Progenitor cell of endocrine pancreas (in vitro differentiated cells): ENCODE measurements at places on chromosomes 7 and 10.

- DNase-seq, result no peak
Measured at GRCh38 chr10:35042783-35043182, 47.4 kb downstream of the CUL2 start.

GRCh38 chr10:104577861-104578521 is 63.1 kb upstream of the SORCS3 start:
- DNase-seq, result no peak

DNA sequence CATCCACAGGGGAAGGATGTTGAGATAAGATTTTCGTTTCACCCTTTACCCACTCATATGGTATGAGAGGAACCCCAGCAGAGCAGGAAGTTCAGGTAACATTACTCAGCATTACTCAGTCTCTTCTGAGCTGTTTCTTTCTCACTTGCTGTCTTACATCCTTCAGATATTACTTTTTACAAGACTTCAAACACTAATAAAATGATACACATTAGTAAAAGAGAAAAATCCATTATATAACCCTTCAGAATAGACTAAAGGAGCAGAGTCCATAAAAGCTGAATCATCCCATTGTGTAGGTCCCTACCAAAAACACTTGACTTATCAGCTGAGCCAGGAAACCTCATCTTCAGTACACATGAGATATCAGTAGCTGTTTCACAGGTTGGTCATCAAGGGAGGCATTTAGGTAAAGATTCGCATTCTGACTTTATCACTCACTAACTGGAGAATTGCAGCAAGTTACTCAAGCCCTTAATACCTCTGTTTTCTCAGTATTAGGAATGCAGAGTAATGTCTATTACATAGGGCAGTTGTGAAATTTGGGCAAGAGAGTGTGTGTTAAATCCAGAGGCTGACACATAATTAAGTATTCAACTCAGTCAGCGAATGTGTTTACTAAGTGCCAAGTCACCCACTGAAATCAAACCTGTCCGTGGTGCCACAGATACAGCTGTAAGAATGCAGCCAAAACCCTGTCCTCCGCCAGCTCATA is 44.7 kb downstream of the KLF6 start:
- no peak for DNase-seq

DNA sequence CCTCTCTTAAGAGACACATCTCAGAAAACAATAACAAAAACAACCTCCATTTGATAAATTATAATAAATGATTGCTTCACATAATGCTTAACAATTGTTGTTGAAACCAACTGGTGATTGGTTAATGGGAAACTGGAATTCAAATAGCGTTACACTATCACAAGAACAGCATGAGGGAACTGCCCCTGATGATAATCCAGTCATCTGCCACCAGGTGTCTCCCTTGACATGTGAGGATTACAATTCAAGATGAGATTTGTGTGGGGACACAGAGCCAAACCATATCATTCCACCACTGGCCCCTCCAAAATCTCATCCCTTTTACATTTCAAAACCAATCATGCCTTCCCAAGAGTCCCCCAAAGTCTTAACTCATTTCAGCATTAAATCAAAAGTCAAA is 375.9 kb downstream of the BMPER start:
- no peak for DNase-seq

DNA sequence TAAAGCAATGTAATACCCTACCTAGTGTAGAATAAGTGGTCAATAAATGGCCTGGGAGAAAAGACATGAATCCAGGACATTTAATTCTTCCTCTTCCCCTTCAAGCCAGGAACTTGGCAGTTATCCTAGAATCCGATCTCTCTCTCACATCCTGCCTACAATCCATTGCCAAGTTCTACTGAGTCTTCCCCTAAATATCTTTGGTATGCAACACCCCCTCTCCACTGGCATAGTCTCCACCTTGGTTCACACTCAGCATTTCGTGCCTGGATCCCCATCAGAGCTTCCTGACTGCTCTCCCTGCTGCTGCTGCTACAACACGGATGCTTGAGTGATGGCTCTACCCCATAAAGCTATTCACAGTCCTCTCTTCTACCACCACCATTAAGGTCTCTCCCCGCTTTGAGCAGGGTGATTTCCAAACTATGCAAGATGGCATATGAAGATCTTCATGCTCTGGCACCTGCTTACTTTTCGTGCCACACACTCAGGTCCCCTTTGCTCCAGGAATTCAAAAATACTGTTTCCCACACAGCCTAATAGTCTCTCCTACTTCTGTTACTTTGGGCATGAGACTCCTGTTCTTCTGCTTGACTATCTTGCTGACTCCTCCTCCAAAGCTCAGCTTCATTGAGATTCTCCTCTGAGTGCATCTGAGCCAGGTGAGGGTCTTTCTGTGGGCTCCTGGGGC is 4.8 kb downstream of the ANK3 start:
- no peak for DNase-seq

GRCh38 chr10:102814873-102815661 is 22.1 kb downstream of the CYP17A1 start:
- no peak for DNase-seq

- DNase-seq, result no peak
Measured at GRCh38 chr7:21898265-21898930, 47.3 kb downstream of the CDCA7L start.

DNA sequence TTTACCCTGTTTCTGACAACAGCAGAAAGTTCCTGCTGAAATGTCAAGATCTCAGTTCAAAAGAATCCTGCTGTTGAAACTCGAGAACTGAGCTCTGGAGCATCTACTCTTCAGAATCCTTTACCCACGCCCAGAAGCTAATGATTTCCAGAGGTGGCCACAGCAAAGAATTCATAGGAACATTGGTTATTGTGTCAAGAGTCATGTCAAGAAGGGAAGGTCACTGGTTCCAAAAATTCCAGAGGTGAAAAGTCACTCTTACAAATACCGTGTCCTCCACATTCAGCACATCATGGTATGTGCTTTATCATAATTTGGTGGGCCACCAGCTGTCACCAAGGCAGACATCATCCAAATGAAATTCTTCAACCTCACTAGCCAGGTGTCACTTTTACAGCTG is 394.4 kb upstream of the NPVF start:
- DNase-seq, result no peak

DNA sequence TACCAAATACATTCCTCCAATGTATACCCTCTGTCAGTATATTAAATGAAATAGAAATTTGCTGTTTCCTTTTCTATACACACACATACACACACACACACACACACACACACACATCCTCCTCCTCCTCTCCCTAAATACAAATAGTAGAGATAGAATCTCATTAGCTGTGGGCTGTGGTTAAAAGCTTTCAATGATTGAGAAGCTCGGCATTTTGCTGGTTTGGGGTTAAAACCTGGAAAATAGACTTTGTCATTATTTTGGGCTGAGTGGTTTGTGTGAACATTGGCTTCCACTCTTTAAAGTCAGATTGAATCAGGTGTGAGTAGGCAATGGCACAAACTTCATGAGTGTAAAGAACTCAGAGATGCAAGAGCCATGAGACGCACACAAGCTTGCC is 596.0 kb downstream of the XPNPEP1 start:
- no peak for DNase-seq

GRCh38 chr10:102122450-102122849 is 2.3 kb upstream of the LDB1 start:
- DNase-seq, result no peak

DNA sequence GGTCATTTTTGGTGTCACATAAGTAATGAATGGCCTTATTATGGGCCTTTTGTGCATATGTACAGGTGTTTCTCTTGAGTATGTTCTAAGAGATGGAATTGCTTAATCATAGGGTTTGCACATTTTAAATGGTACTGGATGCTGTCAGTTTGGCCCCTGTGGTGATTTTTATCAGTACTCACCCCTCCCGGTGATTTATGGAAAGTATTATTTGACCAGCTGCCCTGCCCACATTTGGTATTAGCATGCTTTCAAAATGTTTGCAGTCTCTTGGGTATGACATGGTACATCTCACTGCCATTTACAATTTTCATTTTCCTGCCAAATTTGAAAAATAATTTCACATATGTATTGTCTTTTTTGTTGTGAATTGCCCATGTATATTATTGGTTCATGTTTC is 427.7 kb downstream of the LRMDA start:
- no peak for DNase-seq

DNA sequence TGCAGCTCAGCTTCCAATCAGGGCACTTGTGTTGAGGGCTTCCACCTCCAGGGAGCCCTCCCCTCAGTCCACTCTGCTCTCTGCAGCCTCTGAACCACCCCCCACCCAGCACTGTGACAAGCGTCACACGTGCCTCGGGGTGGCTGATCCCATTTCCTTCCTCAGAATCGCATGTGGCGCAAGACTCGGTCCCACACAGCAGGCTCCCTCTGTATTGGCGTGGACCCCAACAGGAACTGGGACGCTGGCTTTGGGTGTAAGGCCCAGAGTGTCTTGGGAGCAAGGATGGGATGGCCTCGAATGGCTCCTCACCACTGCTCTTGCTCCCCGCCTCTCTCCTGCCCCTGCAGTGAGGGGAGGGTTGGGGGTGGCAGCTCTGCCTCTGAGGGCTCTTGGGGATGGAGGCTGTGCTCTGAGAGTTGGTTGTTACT is 4.1 kb downstream of the CPA1 start:
- no peak for DNase-seq

DNA sequence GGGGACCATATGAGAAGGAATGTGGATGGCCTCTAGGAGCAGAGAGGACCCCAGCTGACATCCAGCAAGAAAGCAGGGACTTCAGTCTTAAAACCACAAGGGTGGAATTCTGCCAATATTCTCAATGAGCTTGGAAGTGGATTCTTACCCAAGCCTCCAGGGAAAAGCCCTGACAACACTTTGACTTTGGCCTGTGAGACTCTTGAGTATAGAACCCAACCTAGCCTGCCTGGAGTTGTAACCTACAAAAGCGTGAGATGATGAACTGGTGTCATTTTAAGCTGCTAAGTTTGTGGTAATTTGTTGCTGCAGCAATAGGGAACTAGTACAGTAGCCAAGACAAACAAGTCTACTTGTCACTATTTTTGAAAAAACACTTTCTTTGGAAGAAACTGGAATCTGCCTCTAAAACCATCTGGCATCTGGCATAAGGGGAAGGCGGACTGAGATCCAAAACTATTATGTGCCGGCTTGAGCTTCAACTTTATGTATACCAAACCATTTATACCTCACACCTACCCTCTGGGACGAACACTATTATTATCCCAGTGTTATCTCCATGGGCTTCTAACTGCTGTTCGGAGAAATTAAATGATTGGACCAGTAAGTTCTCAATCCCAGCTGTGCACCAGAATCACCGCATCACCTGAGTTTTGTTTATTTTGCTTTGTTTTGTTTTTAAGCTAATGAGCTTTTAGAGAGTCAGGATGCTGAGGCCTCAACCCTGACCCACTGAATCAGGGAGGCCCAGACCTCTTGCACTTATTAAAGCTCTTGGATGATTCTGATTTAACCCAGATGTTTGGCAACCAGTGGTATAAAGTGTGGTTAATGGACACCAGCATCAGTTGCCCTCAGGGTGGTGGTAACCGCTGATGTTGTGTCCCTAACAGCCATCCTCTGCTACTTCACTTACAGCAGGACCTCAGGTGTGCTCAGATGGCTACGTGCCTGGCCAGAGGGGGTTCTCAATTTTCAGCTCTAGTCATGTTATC is 83.0 kb downstream of the C1GALT1 start:
- no peak for DNase-seq
